Renal cortical epithelial cell (primary cell): ENCODE measurements at places on chromosomes 12 and 14.

DNA sequence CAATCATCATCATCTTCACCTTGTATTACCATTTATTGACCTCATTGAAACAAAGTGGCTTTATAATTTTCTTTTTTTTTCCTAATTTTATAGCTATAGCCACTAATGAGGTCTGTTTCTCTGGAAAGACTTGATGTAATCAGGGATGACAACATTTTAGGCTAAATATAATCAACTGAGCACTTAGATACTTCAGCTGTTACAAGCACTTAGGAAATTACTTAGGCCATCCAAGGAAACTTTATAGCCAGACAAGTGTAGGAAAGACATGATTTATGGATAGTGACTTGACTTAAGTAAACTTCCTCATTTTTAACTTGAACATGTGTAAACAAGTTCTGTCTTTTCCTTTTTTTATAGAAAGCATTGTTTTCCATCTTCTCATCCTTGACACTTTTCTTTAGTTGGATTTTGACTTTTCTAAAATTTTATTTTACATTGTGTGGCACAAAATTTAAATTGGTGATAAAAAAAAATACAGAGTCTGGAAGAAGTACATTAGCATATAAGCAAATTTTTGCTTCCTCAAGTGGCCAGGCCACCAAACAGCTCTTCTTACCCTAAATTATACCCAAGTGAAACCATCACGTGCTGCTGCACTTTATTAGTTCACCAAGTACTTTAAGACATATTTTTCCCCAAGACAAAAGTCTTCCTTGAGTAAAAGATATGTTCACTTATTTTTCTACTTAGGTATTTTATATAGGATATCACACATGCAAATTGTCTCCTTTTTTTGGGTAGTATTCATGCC, 15.1 kb downstream of the CPNE8 start:
- peak; percentile 43 for DNase-seq

DNA sequence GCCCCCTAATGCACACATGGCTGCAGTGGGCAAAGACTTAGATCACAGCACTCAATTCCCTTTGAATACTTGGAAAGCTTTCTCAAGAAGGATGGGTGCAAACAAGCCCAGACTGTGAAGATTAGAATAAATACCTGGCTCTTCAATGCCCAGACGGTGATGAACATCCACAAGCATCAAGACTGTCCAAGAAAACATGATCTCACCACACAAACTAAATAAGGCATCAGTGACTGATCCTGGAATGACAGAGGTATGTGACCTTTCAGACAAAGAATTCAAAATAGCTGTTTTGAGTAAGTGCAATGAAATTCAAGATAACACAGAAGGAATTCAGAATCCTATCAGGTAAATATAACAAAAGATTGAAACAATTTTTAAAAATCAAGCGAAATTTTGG, 43.8 kb upstream of the ZDHHC17 start:
- DNase-seq = peak; percentile 69

DNA sequence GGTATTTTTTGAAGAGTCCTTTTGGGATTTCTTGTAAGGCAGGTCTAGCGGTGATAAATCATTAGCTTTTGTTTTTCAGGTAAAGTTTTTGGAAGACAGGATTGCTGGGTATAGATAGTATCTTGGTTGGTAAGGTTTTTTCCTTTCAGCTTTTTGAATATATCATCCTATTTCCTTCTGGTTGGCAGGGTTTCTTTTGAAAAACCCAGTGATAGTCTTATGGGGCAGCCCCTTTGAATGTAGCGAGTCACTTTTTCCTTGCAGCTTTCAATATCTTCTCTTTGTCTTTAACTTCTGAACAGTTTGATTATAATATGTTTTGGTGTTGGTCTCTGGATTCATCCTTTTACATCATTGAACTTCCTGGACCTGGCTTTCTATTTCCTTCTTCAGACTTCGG, 20.2 kb downstream of the TMX1 start:
- DNase-seq = no peak

DNA sequence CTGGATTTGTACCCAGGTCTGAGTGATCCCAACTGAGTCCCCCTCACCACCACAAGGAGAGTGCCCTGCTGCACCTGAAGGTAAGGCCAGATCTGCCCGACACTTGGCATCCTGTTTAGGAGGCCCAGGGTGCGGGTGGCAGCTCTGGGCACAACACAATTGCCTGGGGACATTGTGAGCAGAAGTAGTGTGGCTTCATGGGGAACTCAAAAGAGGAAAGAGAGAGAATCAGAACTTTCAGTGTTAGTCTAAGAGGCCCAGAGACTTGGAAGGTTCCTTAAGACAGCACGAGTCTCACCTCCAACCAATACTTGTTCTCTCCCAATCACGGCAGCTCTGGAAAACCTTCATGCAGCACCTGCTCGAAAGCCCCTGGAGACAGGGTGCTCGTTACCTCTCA, 6.6 kb upstream of the SLC8B1 start:
- DNase-seq = no peak

DNA sequence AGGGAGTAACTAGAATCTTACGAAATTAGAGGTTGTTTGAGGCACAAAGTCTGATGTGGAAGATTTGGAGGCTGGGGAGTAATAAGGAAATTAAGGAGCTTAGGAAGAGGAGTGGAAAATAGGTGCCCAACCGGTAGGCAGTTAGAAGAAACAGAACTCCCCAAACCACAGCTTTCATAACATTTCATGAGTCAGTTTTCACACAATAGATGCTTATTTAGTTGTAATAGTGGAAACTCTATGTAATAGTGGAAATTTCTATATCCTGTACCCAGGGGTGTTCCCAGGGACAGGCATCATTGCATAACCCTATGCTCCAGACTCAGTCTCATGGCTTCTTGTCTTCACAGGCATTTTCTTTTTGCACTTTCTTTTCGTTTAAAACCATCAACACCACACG, 8.3 kb downstream of the C3AR1 start:
- peak; percentile 49 for DNase-seq

DNA sequence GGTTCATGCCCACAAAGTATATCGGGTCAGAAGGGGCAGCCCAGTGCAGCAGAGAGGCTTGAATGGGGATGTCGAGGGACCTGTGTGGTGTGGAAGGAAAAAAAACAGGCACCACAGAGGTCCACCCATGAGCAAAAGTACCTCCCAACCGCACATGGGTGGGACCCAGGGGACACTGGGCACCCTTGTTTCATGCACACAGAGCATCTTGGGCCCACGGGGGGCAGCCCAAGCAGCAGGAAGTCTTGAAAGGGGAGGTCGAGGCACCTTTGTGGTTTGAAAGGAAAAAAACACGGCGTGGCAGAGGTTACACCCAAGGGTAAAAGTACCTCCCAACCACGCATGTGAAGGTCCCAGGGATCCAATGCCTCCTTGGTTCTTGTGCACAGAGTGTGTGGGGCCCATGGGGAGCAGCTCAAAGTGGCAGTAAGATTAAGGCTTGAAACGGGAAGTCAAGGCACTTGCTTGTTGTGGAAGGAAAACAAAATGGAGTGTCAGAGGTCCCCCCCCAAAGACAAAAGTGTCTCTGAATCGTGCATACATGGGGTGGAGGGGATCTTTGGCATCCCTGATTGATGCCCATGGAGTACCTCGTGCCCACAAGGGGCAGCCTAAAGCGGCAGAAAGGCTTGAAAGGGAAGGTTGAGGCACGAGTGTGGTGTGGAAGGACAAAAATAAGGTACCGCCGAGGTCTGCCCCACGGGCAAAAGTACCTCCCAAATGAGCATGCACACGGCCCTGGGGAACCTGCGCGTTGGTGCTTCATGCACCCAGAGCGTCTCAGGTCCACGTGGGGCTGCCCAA, 575.5 kb downstream of the ALG10 start:
- no peak for DNase-seq

- peak; percentile 62 for DNase-seq
These were observed 206.3 kb downstream of the ACSS3 start for GRCh38 chr12:81284137-81284536.

DNA sequence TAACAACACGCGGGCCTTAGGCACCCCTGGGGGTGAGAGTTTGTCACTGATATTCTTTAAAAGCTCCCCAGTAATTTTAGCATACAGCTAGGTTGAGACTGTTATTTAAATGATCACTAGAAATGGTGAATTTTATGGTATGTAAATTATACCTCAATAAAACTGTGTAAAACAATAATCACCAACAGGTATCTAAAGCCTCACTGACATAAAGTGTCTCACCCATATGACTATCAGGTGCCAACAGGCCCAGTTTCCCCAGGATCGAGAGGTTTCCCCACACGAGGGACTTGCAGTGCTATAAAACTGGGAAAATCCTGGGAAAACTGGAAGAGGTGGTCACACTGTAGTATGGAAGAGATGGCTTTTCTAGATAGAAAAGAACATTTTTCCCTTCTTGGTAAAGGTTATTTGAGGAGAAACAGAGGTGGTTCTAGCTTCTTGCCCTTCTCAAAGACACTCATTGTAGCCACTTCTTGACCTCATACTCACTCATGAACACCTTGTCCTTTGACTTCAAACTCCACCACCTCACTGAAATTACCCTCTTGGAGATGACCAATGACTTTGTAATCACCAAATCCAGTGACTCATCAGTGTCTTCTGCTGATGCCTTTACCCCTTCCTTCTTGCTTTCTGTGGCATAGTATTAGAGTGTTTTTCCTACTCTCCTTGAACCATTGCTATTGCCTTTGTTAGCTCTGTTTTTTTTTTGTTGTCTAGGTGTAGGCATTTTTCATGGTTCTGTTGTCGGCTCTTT, 24.8 kb upstream of the NUBPL start:
- DNase-seq = peak; percentile 2

DNA sequence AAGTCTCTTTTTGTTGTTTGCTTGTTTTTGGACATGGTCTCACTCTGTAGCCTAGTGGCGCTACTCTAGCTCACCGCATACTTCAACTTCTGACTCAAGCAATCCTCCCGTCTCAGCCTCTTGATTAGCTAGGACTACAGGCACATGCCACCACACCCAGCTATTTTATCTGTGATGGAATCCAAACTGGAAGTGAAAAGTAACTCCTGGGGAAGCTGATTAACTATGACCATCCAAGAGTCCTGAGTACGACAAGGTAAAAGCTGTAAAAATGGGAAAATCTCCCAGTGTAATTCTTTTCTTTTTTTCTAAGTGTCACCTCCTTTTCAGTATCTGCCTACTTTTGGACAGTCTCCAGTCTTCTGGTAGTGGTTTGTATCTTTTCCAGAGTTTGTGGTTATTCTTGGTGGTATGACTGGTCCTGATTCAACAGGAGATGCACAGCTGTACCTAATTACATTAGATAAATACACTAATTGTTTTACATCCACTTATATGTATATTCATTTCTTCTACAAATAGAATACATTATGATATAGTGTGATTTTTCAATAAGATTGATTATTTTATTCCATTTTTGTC, 97.8 kb downstream of the SLC6A15 start:
- no peak for DNase-seq

GRCh38 chr12:27971121-27971489, 1.4 kb downstream of the PTHLH start:
- peak; percentile 19 for DNase-seq

DNA sequence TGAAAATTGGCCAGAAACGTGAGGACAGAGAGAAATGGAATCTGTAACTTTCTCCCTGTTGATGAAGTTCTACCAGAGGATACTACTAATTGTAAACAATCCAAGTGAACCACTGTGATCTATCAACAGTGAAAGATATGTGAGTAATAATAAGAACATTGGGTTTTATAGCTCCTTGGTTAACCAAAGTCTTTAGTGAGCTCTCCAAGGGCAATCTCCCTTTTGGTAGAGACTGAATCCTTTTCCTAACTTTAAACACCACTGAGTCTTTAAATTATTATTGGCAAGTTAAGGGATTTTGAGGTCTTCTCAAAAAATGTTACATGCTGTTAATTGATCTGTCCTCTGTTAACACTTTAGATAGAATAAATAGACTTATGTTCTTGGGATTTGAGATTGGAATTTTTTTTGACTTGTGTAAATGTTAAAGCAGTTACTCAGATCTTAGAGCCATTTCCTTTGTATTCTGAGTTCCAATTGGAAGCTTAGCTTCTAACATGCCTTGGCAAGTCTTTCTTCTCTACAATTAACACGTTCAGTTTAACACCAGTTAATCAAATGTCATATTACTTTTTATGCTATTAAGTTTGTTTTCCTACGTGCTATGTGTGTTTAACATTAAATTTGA, 338.2 kb upstream of the DDHD1 start:
- DNase-seq = peak; percentile 57

DNA sequence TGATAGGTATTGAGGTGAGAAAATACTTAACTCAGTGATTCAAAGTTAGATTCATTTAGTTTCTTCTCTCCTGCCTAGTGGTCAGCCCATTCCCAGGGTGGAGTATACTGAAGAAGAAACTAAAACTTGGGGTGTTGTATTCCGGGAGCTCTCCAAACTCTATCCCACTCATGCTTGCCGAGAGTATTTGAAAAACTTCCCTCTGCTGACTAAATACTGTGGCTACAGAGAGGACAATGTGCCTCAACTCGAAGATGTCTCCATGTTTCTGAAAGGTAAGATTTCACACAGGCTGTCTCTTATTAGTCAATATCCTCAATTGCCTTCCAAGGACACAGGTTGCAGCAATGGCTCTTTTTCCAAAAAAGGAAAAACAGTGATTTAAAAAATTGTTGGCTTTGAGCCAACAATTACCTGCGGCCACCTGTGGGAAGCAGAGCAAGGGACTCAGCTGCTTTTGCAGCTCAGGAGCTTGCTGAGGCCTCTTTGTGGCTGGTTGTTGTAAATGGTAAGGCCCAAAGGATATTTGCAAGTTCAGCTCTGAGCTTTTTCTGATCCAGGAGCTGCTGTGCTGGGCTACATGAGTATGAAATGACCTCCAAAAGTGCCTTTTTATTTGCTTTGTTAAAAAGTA, 33.9 kb downstream of the TPH2 start:
- DNase-seq = no peak

GRCh38 chr12:8065991-8066594, at the start of gene C3AR1:
Gene C3AR1, minus strand, starts transcription at chr12:8066359. Its CDS starts 6,174 bp downstream, at chr12:8060185.
- peak; percentile 70 for DNase-seq

DNA sequence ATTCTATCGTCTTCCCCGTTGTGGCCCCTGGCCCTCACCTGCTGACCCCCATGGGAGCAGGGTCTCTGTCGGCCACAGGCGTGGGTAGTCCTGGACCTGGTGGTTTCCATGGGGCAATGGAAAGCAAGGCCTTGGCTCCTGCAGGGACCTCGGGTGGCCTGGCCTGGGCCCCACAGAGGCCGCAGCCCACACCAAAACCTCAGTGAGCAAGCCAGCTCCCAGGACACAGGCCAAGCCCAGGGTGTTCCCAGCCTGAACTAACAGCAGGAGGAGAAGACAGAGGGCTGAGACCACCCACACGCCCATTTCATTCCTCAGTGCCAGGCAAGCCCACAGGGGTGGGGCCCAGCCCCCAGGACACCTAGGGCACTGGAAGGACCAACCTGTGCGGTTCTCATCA, 16.9 kb downstream of the ABCB9 start:
- no peak for DNase-seq

- DNase-seq = peak; percentile 43
These were observed 7.6 kb upstream of the LRTM2 start for GRCh38 chr12:1812650-1813302.
